Sigmoid colon (tissue), 7 donors: ENCODE measurements at places on chromosomes 11 and 22. TPM values are rescaled to one million over a fixed set of nuclear protein-coding genes. Genes with fewer than 3 reads are reported as not detected.

- no peak for DNase-seq
Measured at GRCh38 chr22:47249370-47249928, 487.0 kb downstream of the TBC1D22A start.

DNA sequence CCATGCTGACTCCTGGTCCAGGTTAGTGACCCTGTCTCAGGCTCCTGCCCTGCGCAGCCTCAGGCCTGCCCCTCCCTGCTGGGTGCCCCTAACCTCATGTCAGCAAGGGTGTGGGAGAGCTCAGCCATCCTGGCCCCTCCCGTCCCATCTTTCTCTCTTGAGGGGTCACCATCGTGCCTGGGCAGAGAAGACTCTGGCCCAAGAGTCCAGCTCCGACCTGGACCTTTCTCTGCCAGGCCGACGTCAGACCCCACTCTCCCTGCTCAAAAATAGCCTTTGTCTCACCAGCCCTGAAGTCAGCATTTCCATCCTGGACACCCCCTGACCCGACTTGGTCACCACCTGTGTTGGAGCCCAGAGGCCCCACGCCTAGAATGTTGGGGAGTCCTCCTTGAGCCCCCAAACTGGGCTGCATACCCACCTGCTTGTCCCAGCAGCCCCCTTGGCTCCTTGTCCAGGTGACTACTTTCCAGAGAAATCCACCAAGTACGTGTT, 4.9 kb downstream of the SCGB1C1 start:
- peak; percentile 63 for DNase-seq

DNA sequence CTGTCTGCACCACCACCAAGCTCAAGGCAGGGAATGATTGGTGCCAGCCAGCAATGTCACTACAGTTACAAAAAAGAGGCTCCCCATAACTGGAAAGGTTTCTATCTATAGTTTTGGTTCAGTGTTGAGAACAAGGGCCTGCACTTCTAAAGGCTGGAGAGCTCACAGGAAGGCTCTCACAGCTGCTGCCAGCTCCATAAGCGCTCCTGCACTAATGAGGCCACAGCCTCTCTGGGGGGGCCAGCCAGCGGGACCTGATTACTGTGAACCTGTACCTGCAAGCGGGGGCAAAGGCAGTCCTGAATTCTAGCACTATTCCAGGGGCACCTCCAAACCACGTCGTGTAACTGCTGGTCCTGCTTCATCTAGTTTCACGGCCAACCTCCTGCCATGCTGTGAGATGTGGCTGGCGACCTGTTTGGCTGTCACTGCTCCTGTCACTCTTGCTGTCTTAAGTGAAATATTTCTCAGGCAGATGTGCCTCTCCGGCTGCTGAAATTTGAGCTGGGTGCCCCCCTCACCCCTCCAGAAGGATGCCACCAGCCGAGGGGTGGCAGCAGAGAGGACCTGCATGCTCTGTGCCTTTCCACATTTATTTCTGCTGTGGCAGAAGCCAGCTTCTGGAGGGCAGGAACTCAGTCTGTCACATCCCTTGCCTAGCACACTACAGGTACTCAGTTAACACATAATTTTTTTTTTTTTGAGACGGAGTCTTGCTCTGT, 53.3 kb upstream of the ARFGAP3 start:
- DNase-seq = no peak

The MRGPRF gene
- total RNA-seq = 143 TPM

The CREB3L1 gene
- total RNA-seq = 0.66 TPM

The TECTA gene
- total RNA-seq = 1.1 TPM
